Amniotic stem cell (primary cell): ENCODE measurements at places on chromosomes 5 and 9.

DNA sequence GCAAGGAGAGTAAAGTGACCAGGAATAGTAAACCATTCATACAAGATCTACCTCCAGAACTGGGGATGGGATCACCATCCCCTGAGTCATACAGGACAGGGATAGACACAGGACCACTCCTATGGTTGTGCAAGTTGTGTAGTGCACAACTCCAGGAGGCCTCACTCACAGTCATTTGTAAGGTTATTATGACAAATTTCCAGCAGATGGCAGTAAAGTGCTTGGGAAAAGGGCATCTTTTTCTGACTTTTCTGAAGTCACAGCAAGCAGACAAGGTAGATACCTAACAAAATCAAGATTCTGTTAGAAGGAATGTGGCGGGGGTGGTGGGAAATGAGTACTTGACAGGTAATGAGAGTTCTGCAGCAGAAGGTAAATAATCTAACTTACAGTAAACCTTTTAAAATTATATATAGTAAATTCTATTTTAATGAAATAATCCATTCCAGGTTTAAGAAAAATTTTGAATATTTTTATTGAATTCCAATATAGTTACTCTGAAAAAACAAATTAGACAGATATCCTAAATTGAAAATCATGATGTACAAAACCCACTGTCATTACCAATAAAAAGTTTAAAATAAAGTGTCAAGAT is 16.7 kb upstream of the KIF27 start:
- DNase-seq = peak; percentile 35

- no peak for DNase-seq
These were observed 405.8 kb downstream of the FAM170A start for GRCh38 chr5:120035181-120035580.

- DNase-seq = no peak
These were observed 37.3 kb downstream of the STK10 start for GRCh38 chr5:172150514-172151425.

DNA sequence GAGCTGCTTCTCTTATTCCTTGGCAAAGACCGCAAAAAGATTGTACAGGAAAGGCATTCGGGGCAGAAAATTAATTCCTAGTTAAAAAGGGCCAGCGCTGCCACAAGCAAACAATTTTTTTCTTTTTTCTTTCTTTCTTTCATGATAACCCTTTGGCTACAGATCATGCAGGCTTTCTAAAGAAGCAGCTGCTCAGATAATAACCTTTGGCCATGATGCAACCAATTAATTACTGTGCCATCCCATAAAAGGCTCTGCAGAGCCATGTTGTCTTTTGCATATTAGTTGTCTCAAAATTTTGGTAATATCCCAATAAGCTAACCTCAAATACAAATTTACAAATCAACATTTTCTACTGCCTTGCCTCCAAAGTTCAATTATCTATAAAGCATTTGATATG is 758.4 kb upstream of the SEMA6A start:
- DNase-seq = no peak

DNA sequence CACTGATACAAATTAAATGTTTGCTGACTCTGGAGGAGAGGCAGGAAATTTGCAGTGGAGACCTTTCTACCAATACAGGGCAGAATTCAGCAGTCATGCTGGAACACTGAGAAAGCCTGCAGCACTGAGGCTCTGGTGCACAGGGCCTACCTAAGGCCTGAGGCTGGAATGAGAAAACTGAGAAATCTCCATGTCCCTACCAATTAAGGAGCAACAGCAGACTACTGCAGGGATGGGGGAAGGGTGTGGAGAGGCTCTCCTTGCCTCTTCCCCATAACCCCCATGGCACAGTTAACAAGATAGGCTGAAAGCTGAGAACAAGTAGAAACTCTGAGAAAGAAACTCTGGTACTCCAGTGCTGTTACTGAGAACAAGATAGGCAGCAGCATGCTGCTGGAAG is 10.5 kb downstream of the FBXO4 start:
- DNase-seq = no peak

GRCh38 chr9:131062969-131063368 is 33.4 kb upstream of the AIF1L start:
- DNase-seq = no peak

DNA sequence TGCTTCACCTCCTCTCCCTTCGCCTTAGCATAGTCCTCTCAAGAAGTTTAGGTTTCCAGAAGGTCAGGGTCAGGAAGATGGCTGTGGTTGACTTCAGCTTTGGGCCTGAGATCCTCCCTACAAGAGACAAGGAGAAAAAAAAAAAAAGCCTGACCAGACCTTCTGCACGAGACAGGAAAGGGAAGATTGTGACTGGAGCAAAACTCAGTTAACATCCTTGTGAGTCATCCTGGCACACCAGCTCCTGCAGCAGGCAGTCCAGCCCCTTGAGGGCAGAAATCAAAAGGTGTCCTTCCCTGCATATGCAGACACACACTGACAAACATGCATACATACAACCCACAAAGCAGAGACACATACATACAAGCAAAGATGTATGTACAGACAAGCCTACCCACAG is 18.0 kb upstream of the ENHO start:
- DNase-seq = no peak

DNA sequence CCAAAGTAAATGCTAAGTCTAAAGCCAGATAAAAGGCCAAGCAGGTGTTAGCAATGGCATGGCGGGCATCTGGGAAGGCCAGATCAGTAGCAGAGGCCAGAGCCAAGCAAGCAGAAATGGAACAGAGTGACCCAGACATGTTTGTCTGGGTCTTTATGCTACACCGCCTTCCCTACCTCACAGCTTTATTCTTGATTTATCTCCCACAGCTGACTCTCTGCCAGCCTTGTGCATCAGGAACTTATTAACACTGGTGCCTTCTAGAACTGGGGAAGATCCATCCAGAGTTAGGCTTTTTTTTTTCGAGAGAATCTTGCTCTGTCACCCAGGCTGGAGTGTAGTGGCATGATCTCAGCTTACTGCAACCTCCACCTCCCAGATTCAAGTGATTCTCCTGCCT is 112.5 kb upstream of the SLC44A1 start:
- no peak for DNase-seq

GRCh38 chr9:36152741-36153438 is 16.3 kb upstream of the CCIN start:
- no peak for DNase-seq

- no peak for DNase-seq
These were observed 158.3 kb upstream of the MEF2C start for GRCh38 chr5:89041249-89041779.

- DNase-seq = no peak
These were observed 175.5 kb downstream of the MUSK start for GRCh38 chr9:110844121-110844520.

DNA sequence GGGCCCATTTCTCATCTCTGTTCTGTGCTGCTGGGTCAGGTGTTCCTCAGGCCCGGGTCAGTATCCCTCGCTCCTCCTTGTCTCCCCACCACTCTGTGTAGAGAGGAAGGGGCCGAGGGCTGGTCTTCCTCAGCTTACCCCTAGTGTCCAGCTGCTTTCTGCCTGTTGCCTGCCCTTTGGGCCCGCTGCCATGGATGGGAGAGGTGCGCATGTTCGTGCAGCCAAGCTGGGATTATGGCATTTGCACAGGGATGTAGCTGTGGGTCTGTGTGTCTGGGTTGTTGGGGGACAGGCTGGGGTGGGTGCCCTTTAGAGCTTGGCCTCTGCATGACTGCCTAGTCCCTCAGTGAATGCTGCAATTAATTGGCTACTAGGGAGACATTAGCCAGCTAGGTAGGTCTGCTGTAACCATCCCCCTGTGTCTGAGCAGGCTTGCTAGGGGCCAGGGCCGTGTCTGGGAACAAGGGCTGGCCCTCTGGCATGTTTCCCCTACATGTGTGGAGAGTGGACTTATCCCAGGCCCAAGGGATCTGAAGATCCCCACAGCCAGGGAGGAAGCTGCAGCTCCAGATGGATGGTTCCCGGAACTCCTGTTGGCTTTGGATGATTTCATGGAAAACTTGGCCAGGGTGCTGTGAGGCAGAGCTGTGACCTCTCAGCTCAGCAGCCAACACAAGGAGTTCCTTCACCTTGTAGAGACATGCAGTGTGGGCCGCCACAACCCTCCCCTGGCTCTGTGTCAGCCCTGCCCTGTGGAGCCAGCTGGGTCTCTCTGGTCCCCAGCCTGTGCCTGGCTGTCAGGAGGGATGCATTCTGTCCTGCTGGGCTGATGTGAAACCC is 161.9 kb downstream of the MACROH2A1 start:
- DNase-seq = no peak
